Glomerular endothelial cell (primary cell): ENCODE measurements at places on chromosomes 12 and 14. TPM values are rescaled to one million over a fixed set of nuclear protein-coding genes. Genes with fewer than 3 reads are reported as not detected.

The FAM90A1 gene
- 0.06 TPM in 1 of 2 replicates, not detected in the other for total RNA-seq

The NOS1 gene
- total RNA-seq: 0.05 TPM in 1 of 2 replicates, not detected in the other

The CMKLR1 gene
- total RNA-seq: 0.05 and 0.06 TPM in 2 replicates

The CLEC9A gene
- total RNA-seq: not detected in 2 replicates

The DLGAP5 gene
- 7.4 and 8.9 TPM in 2 replicates for total RNA-seq

The KLRG1 gene
- 0.97 and 5.5 TPM in 2 replicates for total RNA-seq

The CLECL1 gene
- not detected in 2 replicates for total RNA-seq

The ERP27 gene
- not detected in 2 replicates for total RNA-seq

The PZP gene
- 0.24 and 0.70 TPM in 2 replicates for total RNA-seq

The RPL36AL gene
- 203 and 224 TPM in 2 replicates for total RNA-seq

The RD3L gene
- total RNA-seq: not detected in 2 replicates

The ZDHHC22 gene
- not detected in 2 replicates for total RNA-seq

The HOXC12 gene
- total RNA-seq: not detected in 2 replicates

The USP15 gene
- total RNA-seq: 32.0 and 35.1 TPM in 2 replicates

The PSME1 gene
- 235 and 321 TPM in 2 replicates for total RNA-seq

The ARHGEF40 gene
- 20.4 and 22.0 TPM in 2 replicates for total RNA-seq

The TMEM229B gene
- total RNA-seq: 1.6 and 2.9 TPM in 2 replicates

The SERPINA5 gene
- 0.29 and 1.1 TPM in 2 replicates for total RNA-seq

The KCNK10 gene
- not detected in 2 replicates for total RNA-seq

The EMC9 gene
- total RNA-seq: 12.3 and 16.9 TPM in 2 replicates

The NINJ2 gene
- total RNA-seq: 2.7 TPM in 1 of 2 replicates, not detected in the other

The TMTC1 gene
- 1.2 and 4.7 TPM in 2 replicates for total RNA-seq

The LRP1-AS gene
- total RNA-seq: not detected in 2 replicates

The VWF gene
- 519 and 1,804 TPM in 2 replicates for total RNA-seq

The CLEC14A gene
- 318 and 389 TPM in 2 replicates for total RNA-seq

The GLI1 gene
- total RNA-seq: 0.12 and 0.19 TPM in 2 replicates

The OR4E2 gene
- total RNA-seq: not detected in 2 replicates
